Esophagus mucosa (tissue), 1 donor: ENCODE measurements at places on chromosomes 7 and 10. TPM values are rescaled to one million over a fixed set of nuclear protein-coding genes. Genes with fewer than 3 reads are reported as not detected.
A peak's percentile ranks its signal among the peaks of the same experiment; 100 is the strongest.

The C7orf33 gene
- total RNA-seq, result not detected

The CYP2C18 gene
- total RNA-seq, result 27.2 TPM

The FRMPD2 gene
- total RNA-seq, result not detected

The IDI2 gene
- total RNA-seq, result not detected

DNA sequence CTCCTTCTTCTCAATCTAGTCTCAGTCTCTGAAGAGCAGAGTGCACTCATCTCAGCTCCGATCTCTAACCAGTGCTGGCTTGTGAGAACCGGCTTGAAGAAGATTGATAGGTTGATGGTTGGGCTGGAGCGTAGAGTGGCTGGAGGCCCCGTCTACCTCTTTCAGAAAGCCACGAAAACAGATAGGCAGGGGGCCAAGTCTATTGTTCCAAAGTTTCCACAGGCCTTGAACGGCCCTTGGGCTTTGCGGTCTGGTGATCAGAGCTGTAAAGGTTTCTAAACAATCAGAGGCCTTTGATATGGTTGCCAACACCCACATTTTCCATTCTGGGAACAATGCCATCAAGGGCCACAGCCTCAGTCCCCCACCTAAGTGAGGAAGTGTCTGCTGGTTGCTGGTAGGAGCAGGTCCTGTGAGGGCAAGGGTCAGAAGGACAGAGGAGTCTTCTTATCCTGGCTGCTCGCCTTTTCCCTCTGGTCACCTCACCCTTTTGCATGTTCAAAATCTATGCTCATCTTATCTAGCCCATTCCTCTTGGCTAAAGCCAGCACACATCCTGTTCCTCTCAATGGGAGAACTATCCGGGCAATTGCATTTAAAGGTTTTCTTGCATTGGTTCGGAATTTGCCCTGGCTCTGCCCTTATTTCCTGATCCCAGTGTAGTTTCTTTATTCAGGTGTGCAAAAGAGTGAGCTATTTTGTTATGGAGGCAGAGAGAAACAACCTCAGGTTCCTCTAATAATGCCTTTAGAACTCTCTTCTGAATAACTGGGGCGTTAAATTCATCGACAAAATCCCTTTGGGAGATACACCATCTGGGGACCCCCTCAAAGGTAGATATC lies 70.3 kb upstream of the KMT2E start:
- peak; percentile 57 for ATAC-seq

DNA sequence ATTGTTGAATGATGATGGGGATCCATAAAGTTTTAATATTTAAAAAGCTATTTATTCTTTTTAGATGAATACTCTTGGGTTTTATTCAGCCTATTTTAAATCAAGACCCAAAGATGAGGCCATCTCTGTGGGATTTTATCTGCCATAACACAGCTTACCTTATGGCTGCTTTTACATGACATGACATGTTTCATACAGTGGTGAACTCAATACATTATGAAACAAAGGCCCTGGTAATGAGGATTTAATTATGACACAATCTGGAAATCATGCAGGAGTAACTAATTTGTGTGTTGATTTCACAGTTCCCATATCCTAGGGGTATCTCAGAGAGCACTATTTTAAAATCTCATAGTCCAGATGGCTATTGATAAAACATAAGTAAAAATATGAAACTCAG lies 661.8 kb upstream of the FZD8 start:
- no peak for ATAC-seq

GRCh38 chr10:28248092-28248491 lies 54.8 kb downstream of the MPP7 start:
- ATAC-seq, result peak; percentile 87
